CD4-positive, alpha-beta T cell treated with Interleukin-4 for 4 hours (primary cell): ENCODE measurements at places on chromosomes 5 and 9.
A peak's percentile ranks its signal among the peaks of the same experiment; 100 is the strongest.

GRCh38 chr9:32665101-32665500, 29.6 kb upstream of the TAF1L start:
- no peak for DNase-seq

DNA sequence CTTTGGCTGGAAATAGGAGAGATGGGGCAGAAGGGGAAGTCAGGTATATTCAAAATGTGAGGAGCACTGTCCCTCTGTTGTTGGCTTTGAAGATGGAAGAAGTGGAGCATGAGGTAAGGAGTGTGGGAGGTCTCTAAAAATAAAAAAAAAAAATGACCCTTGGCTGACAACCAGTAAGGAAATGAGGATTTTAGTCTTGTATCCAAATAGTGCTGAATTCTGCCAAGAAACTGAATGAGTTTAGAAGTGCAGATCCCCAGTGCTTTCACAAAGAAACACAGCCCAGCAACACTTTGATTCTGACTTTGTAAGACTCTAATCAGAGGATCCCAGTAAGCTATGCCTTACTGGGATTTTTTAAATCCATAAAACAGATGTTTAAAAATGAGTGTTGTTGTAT, 367.9 kb downstream of the CYLC2 start:
- DNase-seq: no peak

GRCh38 chr5:132001647-132002561, 9.6 kb downstream of the ACSL6 start:
- no peak for DNase-seq

DNA sequence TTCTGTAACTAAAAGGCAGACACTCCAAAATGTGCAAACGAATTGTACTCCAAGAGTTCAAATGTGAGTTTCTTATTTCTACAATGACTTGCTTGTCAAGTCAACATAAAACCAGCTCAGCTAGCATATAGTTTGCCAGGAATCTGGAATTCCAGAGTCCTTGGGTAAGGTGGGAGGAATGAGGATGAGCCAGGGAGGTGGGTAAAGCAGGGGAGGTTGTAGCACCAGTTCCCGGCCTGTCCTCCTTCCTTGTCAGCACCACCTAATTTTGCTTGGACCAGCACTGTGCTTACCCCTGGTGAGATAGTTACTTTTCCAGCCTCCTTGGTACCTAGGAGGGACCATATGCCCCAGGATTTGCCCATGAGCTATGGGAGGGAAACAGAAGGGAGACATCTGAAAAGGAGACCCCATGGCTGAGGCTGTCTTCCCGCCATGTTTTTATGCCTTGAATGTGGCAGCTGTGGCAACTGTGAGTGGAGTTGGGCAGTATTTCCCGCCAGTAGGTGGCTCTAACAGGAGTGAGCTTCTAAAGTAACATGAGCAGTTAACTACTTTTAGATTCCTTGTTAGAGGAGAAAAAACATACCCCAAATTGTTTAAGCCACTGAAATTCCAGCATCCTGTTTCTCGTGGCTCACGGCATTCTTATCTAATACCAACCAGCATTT, 302.5 kb downstream of the TENT4A start:
- no peak for DNase-seq

GRCh38 chr9:134770972-134771971, 109.3 kb upstream of the FCN2 start:
- DNase-seq: no peak

DNA sequence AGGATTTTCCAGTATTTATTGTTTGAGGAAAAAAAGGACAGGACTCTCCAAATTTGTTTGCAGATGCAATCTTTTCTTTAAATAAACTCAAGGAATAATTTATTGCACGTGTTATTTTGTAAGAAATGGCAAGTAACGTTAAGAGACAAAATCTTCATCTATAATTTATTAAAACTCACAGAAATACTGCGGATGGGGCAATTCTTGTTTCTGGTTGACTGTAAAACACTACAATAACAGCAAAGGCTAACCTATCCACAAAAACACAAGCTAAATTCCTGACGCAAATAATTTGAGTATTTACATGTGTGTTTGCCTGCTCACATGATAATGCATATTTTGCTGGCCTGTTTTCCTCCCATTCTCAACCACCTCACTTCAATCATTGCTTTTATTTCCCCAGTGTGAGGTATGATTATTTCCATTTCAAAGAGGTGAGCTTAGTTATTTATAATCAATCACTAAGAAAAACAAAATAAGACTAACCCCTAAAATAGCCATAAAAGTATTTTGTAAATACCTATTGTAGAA, 619.4 kb downstream of the PDE4D start:
- DNase-seq: no peak

DNA sequence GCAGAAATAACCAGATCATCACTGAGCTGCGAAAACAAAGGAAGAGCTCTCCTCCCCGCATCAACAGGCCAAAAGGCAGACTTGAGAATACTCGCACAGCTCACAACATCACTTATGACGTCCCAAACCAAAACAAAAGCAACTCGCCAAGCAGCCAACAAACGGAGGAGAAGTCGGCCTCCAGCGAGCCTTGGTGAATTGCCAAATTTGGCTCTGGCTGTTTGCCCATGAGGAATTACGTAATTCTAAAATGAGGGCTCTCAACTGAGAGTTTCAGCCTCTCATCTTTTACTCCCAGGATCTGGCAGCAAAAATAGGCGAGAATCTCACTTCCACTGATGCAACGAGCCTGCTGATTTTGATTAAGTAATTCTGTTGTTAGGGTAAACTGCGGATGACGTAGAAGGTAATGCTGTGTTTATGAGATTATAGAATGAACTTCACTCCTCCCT, 51.7 kb upstream of the SEMA6A start:
- DNase-seq: no peak

DNA sequence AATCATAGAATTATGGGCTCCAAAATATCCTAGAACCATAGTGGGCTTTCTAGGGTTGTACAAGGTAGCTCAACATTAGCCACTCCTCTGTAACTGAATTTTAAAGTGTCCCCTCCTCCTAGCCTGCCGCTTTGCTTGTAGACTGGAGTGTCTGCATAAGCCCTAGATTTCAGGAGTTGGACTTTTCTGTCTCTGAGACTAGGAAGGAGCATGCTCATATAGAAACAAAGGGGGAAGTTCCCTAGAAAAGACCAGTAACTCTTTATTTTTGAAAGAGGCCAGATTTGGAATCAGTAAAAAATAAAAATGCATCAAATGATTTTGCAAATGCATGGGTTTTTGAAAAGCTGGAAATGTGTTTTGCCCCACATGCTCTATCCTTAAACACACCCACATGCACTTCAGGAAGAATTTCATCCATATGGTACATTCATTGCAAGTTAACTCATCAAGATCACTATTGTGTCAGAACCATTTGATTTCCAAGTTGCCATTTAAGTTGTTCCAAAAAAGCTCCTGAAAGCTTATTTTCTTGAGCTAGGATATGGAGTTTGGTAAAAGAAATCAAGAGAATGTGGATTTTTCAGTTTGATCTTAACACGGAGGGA, 121.0 kb upstream of the NR3C1 start:
- no peak for DNase-seq

- DNase-seq: no peak
Observed at GRCh38 chr9:122418016-122418415, 47.2 kb downstream of the PTGS1 start.

- no peak for DNase-seq
Observed at GRCh38 chr5:23675456-23675855, 168.0 kb downstream of the PRDM9 start.

DNA sequence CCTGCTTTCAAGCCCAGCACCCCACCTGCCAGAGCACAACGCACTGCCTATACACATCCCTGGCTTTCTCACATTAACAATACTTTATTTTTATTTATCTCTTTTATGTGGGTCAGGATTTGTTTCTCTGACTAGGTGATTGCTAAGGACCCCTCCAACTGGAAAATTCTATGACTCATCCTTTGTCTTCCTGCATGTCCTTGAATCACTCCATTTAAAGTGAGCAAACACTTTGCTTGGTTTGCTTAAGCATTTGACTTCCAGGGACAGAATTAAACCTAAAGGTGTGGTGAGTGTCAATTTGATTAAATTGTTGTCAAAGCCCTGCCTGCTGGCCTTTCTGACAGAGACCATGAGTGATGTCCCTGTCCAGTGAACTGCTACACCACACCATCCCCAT, 536.5 kb upstream of the BRINP1 start:
- no peak for DNase-seq

DNA sequence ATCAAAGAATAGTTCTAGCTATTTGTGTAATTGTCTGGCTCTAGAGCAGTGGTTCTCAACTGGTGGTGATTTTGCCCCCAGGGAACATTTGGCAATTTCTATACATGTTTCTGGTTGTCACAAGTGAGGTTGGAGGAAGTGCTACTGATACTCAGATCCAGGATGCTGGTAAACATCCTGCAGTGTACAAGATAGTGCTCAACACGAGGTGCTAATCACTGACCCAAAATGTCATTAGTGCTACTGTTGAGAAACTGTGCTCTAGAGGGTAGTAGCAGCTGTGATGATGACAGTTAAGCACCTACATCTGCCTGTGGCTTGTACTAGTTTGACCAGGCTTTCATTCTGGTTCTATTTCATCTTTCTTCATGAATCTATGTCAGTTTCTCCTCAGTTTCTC, 22.1 kb downstream of the LRRC19 start:
- no peak for DNase-seq

GRCh38 chr9:124932333-124932732, 8.6 kb downstream of the GOLGA1 start:
- no peak for DNase-seq

DNA sequence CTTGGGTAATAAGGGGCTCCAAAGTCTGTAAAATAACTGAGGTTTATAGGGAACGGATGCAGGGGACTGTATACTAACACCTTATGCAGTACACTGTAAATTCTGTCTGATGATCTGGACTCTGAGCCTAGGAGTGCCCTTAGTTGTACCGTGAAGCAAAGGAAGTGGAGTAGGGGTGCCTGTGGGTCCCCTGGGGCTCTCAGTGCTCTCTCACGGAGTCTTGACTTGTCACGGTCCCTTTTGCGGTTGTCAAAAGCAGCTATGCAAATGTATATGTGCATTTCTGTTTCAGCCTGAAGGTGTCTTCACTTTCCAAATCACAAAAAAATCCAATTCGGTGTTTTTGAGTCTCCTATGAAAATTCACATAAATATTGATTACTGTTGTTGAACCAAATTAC, 17.8 kb downstream of the DMRT1 start:
- DNase-seq: no peak

- no peak for DNase-seq
Observed at GRCh38 chr9:133576031-133576874, 32.9 kb downstream of the FAM163B start.

GRCh38 chr9:2208465-2208864, 193.3 kb downstream of the SMARCA2 start:
- DNase-seq: no peak

GRCh38 chr9:27422279-27422834, 101.7 kb upstream of the IFNK start:
- no peak for DNase-seq

GRCh38 chr9:30977965-30978364, 1406.5 kb upstream of the ACO1 start:
- no peak for DNase-seq

- peak; percentile 78 for DNase-seq
Observed at GRCh38 chr9:133677126-133678010, 41.2 kb downstream of the DBH start.

DNA sequence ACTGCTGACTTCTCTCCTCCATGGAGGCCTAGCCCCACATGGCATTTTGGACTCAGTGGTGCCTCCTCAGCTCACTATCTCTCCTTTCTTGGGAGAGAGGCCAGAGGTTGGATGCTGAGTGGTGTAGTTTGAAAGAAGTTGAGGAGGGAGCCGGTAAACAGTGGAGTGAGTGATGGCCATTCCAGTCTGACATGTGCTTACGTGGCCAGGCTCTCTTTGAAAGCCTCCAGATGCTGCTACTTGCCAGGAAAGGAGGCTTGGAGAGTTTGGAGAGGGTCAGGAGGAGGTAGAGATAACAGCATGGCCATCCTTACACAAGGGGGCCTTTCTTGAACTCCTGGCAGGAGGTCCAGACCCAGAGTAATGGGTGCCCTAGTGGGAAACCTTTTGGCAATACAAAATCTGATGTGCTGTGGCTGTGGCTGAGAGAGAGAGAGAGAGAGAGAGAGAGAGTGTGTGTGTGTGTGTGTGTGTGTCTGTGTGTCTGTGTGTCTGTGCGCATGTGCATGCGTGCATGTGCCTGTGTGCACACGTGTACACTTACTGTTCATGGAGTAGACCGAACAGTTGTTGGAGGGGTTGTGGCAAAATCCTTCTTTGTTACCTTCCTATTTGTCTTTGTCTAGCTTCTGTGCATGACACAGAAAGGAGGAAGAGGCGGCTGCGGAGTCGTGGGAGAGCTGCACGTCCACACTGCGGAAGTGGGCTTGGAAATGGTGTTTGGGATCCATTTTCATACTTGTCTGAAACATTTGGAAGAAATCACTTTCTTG, 37.8 kb downstream of the RALGPS1 start:
- DNase-seq: no peak
